ENCODE measurements at places on chromosomes 11 and 22. TPM values are rescaled to one million over a fixed set of nuclear protein-coding genes. Genes with fewer than 3 reads are reported as not detected.

DNA sequence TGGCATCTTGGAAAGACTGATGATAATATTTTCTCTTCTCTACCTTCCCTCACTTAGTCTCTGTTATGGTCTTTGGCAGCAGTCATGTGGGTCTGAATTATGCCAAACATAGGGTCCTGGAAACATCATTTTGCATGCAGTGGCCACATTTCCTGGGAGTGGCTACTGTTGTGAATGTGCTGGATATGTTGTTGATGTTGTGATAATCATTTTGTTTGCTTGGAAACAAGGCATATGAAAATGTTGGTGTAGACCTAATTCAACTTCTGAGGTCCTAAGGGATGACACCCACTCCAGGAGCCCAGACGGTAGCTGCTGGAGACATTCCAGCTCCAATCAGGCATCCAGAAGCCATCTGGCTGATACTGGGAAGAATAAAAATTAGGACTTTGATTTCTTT, 109.7 kb downstream of the DCDC1 start:
- DNase-seq, result no peak

DNA sequence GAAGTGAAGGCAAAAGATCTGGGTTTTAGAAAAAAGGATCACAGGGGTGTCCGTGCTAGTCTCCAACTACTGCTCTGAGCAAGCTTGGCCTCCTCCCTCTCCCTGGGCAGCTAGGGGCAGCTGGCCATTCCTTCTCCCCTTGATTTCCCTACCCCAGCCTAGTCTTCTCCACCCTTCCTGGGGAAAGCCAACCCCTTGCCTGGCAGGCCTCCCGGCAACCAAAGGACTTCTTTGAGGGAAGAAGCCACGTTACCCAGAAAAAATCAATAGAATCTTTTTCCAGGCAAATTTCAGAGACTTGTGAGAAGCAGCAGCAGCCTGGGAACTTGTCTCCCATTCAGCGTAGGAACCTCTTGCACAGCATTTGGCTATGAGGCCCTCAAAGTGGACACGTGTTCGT, 91.5 kb downstream of the MIAT start:
- peak; percentile 43 for DNase-seq

GRCh38 chr11:103812680-103813079, 223.8 kb upstream of the DDI1 start:
- DNase-seq, result no peak

- DNase-seq, result no peak
Measured at GRCh38 chr11:73277467-73277866, 5.3 kb downstream of the P2RY6 start.

KCTD14 gene
- 1.5 TPM for total RNA-seq

Data from ovary (tissue), 10 donors.